Activated CD4-positive, alpha-beta memory T cell treated with anti-CD3 and anti-CD28 coated beads for 36 hours (primary cell): ENCODE measurements at places on chromosomes 5 and 9. TPM values are rescaled to one million over a fixed set of nuclear protein-coding genes. Genes with fewer than 3 reads are reported as not detected.

DNA sequence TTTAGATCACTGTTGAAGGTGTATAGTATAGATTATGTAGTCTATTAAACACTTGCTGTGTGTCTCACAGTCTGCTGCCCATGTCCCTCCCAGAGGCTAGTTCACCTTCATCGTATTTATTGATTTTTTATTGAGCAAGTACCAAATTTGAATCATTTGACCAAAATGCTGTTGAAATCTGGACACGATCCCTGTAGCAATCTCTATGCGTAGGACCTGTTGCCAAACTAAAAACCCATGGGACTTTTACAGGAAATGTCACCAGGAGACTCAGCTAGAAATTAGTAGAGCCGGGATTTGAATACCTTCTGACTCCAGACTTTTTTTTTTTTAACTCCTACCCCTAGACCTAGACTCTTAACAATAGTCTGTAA, 17.5 kb downstream of the SLC31A1 start:
- no peaks in the 10 kb centered on the region for H3K27me3 ChIP-seq
- H3K4me1 ChIP-seq = no peaks in the 10 kb centered on the region
- no peak for DNase-seq
- no peaks in the 10 kb centered on the region for H3K36me3 ChIP-seq

WDR31 gene
- 1.6 TPM for total RNA-seq

GHR gene
- total RNA-seq = not detected

- peaks cover 3% of the 10 kb centered on the region for H3K36me3 ChIP-seq
- H3K4me3 ChIP-seq = no peak overlapping the region
- H3K27ac ChIP-seq = peak overlapping the region; percentile 1
- no peak for DNase-seq
These were observed 17.7 kb downstream of the TMC1 start for GRCh38 chr9:72538921-72539702.

DNA sequence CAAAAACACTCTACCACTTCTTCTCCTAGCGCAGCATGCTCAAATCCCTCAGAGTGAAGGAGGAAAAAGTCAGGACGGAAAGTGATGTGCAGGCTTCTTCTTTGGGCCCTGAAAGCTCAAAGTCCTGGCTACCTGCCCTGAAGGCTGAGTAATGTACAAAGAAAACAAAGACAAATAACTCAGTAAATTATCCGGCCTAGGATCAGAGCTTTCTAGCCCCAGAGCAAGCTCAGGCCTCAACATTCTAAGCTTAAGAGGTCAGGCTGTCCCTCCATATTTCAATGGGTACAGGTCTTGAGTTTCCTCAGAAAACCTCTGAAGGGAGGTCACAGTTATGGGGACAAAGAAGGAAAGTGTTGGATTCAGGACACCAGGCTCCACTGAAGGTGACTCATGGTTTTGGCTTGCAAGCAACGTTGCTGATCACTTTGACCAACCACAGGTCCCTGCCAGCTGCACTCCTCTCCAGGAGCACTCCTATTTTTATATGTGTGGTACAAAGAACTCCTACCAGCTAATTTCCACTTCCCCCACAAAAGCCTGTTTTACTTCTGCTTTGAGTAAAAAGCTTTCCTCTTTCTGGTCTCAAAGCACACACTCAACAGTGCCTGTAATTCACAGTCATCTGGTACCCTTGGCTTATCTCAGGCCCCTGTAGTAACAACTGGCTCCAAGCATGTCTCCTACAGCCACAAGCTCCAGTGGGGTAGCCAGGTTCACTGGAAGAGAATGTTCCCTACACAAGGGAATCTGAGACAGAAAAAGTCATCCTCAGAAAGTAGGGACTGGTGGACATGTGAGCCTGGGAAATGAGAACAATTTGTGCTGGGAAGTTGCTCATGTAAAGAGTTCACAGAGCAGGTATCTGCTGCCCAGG, 115.7 kb downstream of the UGCG start:
- H3K4me3 ChIP-seq = no peak overlapping the region
- DNase-seq = peak; percentile 49
- peaks cover 31% of the 10 kb centered on the region for H3K4me1 ChIP-seq
- H3K36me3 ChIP-seq = no peaks in the 10 kb centered on the region

CSF1R gene
- total RNA-seq = 0.78 TPM

CEL gene
- 0.88 TPM for total RNA-seq

GRCh38 chr5:164007064-164007463, 501.6 kb downstream of the MAT2B start:
- DNase-seq = no peak
- no peak overlapping the region for H3K4me3 ChIP-seq
- H3K27me3 ChIP-seq = no peaks in the 10 kb centered on the region
- H3K36me3 ChIP-seq = no peaks in the 10 kb centered on the region
- no peak overlapping the region for H3K27ac ChIP-seq

GRCh38 chr5:151523335-151523734, 67.8 kb downstream of the FAT2 start:
- no peaks in the 10 kb centered on the region for H3K4me1 ChIP-seq
- no peak overlapping the region for H3K27ac ChIP-seq
- H3K4me3 ChIP-seq = no peak overlapping the region
- DNase-seq = peak; percentile 66

- peaks cover 2% of the 10 kb centered on the region for H3K36me3 ChIP-seq
- H3K27ac ChIP-seq = no peak overlapping the region
- DNase-seq = no peak
- peaks cover 2% of the 10 kb centered on the region for H3K27me3 ChIP-seq
- peaks cover 15% of the 10 kb centered on the region for H3K4me1 ChIP-seq
These were observed 112.8 kb upstream of the PTCH1 start for GRCh38 chr9:95629585-95629984.

PCDHGB4 gene
- 0.07 TPM for total RNA-seq

- no peak for DNase-seq
- peaks cover 4% of the 10 kb centered on the region for H3K27me3 ChIP-seq
- no peaks in the 10 kb centered on the region for H3K36me3 ChIP-seq
These were observed 142.3 kb upstream of the PPP1R2B start for GRCh38 chr5:156707750-156708149.

- no peak for DNase-seq
- no peaks in the 10 kb centered on the region for H3K36me3 ChIP-seq
- no peak overlapping the region for H3K4me3 ChIP-seq
- no peaks in the 10 kb centered on the region for H3K27me3 ChIP-seq
These were observed 501.0 kb upstream of the EDIL3 start for GRCh38 chr5:84885485-84886258.

FREM1 gene
- not detected for total RNA-seq

INSYN2B gene
- not detected for total RNA-seq

- H3K36me3 ChIP-seq = peaks cover 4% of the 10 kb centered on the region
- no peak for DNase-seq
- no peak overlapping the region for H3K27ac ChIP-seq
- H3K27me3 ChIP-seq = no peaks in the 10 kb centered on the region
These were observed 205.2 kb downstream of the AOPEP start for GRCh38 chr9:94931740-94932139.

GRCh38 chr5:151780348-151780747, 8.6 kb downstream of the G3BP1 start:
- no peak overlapping the region for H3K4me3 ChIP-seq
- no peak overlapping the region for H3K27ac ChIP-seq
- H3K36me3 ChIP-seq = peaks cover 29% of the 10 kb centered on the region
- H3K27me3 ChIP-seq = no peaks in the 10 kb centered on the region

DNA sequence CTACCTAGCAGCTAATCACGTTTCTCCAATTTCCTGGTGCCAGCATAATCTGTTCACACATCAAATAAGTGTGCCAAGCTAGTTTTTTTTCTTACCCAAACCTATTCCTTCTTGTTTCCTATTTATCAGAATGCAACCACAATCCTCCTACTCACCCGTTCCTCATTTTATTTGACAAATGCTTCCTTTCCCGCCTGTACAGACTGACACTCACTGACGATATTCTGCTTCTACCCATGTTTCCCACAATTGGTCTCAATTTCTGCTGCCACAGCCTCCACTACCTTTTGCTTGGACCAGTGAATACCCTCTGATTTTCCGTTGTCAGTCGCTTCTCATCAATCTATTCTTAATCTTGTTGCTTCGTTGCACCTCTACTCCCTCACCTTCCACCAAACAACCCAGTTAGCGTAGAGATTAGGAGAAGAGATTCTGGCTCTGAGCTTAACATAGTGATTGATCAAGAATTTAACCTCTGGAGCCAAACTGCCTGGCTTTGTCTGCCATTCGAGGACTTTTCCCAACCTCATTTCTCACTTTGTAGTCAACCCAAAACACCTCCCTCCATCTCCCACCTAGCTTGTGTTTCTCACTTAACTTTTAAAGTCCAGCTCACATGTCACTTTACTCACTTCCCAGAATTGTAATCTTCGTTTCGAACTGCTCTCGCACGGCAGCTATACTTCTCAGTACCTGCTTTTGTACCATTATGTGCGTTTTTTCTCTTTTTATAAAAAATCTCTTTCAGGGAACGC, 729 bp upstream of the TMEM38B start:
- H3K4me3 ChIP-seq = peak overlapping the region; percentile 80
- no peak overlapping the region for H3K27ac ChIP-seq
- H3K36me3 ChIP-seq = no peaks in the 10 kb centered on the region
- peak; percentile 15 for DNase-seq
- peaks cover 22% of the 10 kb centered on the region for H3K27me3 ChIP-seq
- peaks cover 20% of the 10 kb centered on the region for H3K4me1 ChIP-seq

- peaks cover 3% of the 10 kb centered on the region for H3K27me3 ChIP-seq
- H3K27ac ChIP-seq = no peak overlapping the region
- no peaks in the 10 kb centered on the region for H3K4me1 ChIP-seq
- H3K36me3 ChIP-seq = no peaks in the 10 kb centered on the region
These were observed 327.8 kb upstream of the PIK3R1 start for GRCh38 chr5:67887748-67888161.

- no peak overlapping the region for H3K4me3 ChIP-seq
- H3K27ac ChIP-seq = no peak overlapping the region
- H3K36me3 ChIP-seq = peaks cover 3% of the 10 kb centered on the region
- H3K27me3 ChIP-seq = no peaks in the 10 kb centered on the region
- DNase-seq = no peak
These were observed 4.4 kb upstream of the SSBP2 start for GRCh38 chr5:81755320-81755719.

TAF11L12 gene
- not detected for total RNA-seq

MSANTD3 gene
- 18.3 TPM for total RNA-seq

CCDC152 gene
- total RNA-seq = 6.7 TPM

- H3K36me3 ChIP-seq = peaks cover 43% of the 10 kb centered on the region
- H3K27ac ChIP-seq = no peak overlapping the region
- no peaks in the 10 kb centered on the region for H3K27me3 ChIP-seq
- H3K4me3 ChIP-seq = no peak overlapping the region
- DNase-seq = no peak
- peaks cover 35% of the 10 kb centered on the region for H3K4me1 ChIP-seq
These were observed 36.2 kb downstream of the RIC1 start for GRCh38 chr9:5665059-5665458.

LHX3 gene
- not detected for total RNA-seq

DNA sequence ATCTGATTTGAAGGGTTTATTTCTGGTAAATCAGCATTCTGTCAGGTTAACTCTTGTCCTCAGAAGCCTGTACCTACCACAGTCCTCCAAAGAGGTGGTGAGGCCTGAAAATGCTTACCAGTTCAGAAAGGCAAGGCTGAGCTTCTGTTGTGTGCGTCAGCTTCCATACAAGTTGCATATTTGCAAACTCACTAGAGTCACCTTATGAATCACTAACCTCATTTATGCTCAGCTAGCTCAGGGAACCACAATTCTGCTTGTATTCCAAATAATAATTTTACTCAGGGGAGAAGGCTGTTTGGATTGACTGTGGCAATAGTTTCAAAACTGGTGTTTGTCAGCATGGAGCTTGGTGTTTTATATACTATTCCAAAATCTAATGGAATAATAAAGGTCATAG, 355.1 kb upstream of the RFX3 start:
- peak; percentile 9 for DNase-seq
- H3K4me1 ChIP-seq = no peaks in the 10 kb centered on the region
- no peaks in the 10 kb centered on the region for H3K27me3 ChIP-seq
- H3K4me3 ChIP-seq = no peak overlapping the region
- no peaks in the 10 kb centered on the region for H3K36me3 ChIP-seq

- H3K4me3 ChIP-seq = no peak overlapping the region
- H3K27me3 ChIP-seq = no peaks in the 10 kb centered on the region
- H3K4me1 ChIP-seq = no peaks in the 10 kb centered on the region
- DNase-seq = no peak
- H3K27ac ChIP-seq = no peak overlapping the region
These were observed 1425.3 kb upstream of the CDH9 start for GRCh38 chr5:28463728-28464127.

GRCh38 chr9:84111726-84112125, 131.1 kb downstream of the RMI1 start:
- H3K4me3 ChIP-seq = no peak overlapping the region
- no peak overlapping the region for H3K27ac ChIP-seq
- DNase-seq = no peak
- H3K27me3 ChIP-seq = peaks cover 7% of the 10 kb centered on the region
- H3K4me1 ChIP-seq = peaks cover 17% of the 10 kb centered on the region
- peaks cover 2% of the 10 kb centered on the region for H3K36me3 ChIP-seq

DNA sequence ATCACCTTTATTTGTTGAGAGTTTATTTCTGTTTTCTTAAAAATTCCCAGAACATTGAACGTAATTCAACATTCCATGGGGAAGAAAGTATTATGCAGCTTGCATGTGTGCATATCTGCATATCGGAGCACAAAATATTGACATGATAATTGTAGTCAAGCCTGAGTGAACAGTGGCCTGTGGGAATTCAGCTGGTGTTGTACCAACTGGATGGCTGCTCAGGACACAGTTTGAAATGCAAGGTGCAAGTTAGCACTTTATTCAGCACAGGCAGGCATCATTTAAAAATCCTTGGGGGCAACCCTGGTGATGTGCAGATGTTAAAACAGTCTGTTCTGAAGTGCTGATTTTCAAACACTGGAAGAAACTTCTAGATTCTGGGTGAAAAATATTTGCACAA, 82.4 kb downstream of the CNTLN start:
- H3K27me3 ChIP-seq = no peaks in the 10 kb centered on the region
- no peak overlapping the region for H3K4me3 ChIP-seq
- DNase-seq = no peak
- no peak overlapping the region for H3K27ac ChIP-seq

DNA sequence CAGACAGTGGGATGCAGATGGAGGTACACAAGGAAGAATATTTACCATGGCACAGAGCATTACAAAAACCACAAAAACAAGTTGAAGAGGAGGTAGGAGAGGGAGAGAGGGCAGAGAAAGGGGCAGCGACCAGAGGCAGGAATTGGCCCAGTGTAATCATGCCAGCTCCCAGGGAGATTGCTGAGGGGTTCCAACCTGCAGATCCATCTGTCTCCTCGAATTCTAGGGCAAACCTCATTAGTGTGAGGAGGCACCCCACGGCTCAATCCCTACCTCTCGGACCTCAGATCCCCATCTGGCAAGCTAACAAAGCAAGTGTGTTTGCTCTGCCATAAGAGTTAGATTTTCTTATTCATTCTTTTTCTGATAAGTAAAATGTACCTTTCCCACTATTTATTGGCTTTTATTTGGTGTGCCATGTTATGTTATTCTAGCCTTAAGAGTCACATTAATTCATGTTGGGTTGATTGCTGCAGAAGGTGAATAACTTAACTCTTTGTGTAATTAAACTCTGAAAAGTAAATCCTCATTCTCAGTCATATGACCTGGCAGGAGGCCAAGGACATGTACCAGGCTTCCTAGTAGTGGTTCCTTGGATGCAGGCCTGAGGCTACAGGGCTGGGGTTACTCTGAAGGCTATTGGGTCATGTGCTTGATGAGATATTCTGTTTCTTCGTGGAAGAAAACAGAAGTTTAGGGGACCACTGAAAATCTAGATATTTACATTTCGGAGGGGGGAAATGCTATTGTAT, 315.2 kb upstream of the ATP10B start:
- no peaks in the 10 kb centered on the region for H3K36me3 ChIP-seq
- H3K4me1 ChIP-seq = no peaks in the 10 kb centered on the region
- no peak overlapping the region for H3K27ac ChIP-seq
- H3K27me3 ChIP-seq = no peaks in the 10 kb centered on the region

GRCh38 chr9:24801344-24801743, 255.6 kb upstream of the IZUMO3 start:
- H3K4me1 ChIP-seq = no peaks in the 10 kb centered on the region
- H3K27ac ChIP-seq = no peak overlapping the region
- no peaks in the 10 kb centered on the region for H3K36me3 ChIP-seq
- no peaks in the 10 kb centered on the region for H3K27me3 ChIP-seq
- no peak overlapping the region for H3K4me3 ChIP-seq
